ENCODE measurements at places on chromosomes 5 and 9.

DNA sequence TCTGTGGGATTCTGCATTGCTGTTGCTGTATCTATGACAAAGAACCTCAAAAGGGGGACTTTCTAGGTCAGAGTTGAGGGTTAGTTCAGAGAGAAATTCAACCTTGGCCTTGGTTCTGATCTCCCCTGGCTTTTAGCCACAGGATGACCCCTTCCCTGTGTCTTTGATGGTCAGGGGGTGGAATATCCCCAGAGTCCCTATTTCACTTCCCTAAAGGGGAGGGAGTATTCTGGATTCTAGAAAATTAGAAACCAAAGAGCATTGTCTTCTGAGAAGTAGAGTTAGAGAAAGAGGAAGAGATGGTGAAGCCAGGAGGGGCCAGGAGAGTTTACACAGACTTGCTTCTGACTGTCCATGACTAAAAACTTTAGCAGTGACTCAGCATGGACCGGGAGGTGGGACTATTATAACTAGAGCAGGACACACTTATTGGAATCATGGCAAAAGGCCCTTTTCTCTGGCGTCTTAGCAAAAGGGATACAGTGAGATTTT is 56.2 kb upstream of the LPAR1 start:
- DNase-seq: no peak

DNA sequence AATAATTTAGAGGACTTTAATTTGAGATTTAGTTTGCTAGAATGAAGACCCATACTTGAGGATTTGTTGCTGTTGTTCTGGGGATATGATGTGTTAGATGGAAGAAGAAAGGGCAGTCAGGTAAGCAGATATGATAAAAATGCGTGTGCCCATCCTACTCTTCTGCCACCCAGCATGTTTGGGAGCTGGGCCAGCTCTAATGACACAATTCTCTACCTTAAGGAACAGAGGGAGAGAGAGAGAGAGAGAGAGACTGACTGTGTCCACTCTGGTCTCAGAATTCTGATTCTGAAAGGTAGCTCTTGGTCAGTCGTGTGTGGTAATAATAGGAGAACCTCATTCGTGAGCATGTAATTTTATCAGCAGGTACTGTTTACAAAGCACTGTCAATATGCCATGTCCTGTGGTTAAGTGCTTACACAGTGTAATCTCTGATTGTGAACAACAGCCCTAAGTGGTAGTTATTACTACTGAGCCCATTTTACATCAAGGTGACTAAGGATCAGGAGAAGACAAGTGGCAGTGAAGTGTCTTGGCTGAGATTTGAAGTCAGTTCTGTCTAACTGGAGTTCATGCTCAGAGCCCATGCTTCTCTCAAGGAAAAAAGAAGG is 307.4 kb upstream of the SEMA6A start:
- DNase-seq: no peak

DNA sequence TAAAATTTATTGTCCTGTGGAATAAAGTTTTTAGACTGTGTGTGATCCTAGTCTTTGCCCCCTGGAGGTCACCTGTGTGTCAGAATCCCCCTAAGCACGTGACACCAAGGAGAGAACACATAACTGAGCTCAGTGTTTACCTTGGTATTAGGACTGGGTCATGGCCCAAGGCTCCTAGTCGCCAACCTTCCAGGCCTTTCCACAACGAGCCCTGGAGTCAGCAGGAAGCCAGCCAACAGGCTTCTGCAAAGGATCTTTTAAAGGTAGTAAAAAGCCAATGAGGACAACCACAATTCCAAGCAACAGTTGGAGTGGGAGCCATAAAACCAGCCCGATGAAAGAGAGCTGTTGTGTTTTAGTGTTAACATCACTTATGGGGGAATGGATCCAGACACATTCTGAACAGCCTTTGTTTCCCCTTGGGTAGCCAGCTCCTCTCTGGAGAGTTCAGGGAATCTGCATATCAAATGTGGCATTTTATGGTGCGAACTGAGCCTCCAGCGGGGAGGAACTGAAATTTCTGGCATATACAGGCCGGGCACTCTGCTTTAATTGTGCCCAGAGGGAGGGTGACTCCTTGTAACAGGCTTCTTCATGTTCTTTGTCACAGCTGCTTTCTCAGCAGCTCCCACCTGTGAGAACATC is 239.9 kb downstream of the FSTL4 start:
- no peak for DNase-seq

- DNase-seq: no peak
These were observed 63.9 kb upstream of the SPRY4 start for GRCh38 chr5:142388696-142389095.

DNA sequence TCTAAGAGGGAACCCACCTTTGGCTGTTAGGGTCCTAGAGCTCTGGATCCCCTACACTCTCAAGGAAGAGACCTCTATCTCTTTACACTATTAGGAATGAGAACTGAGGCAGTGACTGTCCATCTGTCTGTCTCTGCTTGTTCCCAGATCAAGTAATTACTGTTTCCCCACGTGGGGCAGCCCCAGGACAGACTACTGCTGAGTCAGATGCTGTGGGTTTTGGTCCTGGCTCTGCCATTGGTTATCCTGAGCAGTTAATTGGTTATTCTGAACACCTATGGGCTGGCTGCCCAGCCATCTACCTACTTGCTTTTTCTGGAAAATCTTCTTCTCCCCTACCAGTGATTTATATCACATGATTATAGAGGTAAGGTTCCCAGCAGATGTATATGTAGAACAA is 33.3 kb downstream of the FBXO10 start:
- DNase-seq: no peak

GRCh38 chr5:41747301-41747700 is 122.9 kb downstream of the OXCT1 start:
- no peak for DNase-seq

GRCh38 chr5:766666-767431 is 17.7 kb downstream of the ZDHHC11B start:
- DNase-seq: no peak

GRCh38 chr5:146620031-146620668 is 104.2 kb upstream of the GPR151 start:
- no peak for DNase-seq

Measured in stimulated activated CD8-positive, alpha-beta memory T cell treated with anti-CD3 and anti-CD28 coated beads, Interleukin-7, amount 100 ng/mL, for 4 hours (primary cell).